Uterus (tissue), 4 donors: ENCODE measurements at places on chromosomes 16 and 17.

GRCh38 chr17:44438636-44439035, 49.2 kb upstream of the ITGA2B start:
- H3K27ac ChIP-seq: no peak overlapping the region
- no peaks in the 10 kb centered on the region for H3K27me3 ChIP-seq
- H3K36me3 ChIP-seq: no peaks in the 10 kb centered on the region
- no peak overlapping the region for H3K4me3 ChIP-seq
- DNase-seq: no peak

- DNase-seq: peak; percentile 96
- H3K4me1 ChIP-seq: peaks cover 5% of the 10 kb centered on the region
- peak within 1 kb of the TSS; percentile 96 for H3K27ac ChIP-seq
- H3K27me3 ChIP-seq: no peaks in the 10 kb centered on the region
Measured at GRCh38 chr16:3234857-3235561, at the start of gene ZNF200. Gene ZNF200, minus strand, starts transcription at chr16:3235158. Its CDS starts 1,403 bp downstream, at chr16:3233755.

DNA sequence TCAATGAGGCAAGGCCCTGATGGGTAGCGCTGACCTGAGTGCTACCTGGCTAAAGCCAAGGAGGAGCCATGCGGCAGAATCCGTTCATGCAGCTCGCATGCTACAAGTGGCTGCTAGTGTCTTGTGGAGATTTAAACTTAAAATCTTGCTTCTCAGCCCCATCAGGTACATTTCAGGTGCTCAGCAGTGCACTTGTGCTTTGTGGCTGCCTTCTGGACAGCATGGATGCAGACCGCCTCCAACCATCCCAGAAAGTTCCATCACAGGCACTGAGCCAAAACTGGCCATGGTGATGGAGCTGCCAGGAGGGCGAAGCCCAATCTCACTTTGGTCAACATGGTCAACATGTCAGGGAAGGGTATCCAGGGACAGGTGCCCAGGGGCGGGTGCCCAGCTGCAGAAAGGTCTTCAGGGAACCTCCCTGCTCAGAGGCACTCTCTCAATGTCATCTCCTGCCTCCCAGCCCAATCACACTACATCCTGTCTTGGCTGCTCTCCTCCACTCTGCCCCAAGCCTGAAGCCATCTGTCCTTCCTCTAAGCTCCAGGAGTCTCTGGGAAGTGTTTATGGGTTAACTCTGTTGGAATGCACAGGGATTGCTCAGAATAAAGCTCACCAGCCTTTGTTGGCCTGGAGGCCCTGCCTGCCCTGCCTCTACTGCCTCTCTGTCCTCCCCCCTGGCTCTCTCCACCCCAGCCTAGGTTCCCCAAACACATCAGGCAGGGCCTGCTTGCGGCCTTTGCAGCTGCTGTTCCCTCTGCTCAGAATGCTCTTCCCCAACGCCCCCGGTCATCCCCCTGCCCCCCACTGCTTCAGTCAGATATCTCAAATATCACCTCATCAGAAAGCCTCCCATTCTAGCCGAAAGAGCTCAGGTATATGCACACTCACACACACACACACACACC, 18.3 kb upstream of the TNFRSF13B start:
- H3K4me3 ChIP-seq: no peak overlapping the region
- H3K4me1 ChIP-seq: no peaks in the 10 kb centered on the region
- no peaks in the 10 kb centered on the region for H3K36me3 ChIP-seq
- no peak for DNase-seq

GRCh38 chr17:55308613-55309391, 44.0 kb downstream of the HLF start:
- no peaks in the 10 kb centered on the region for H3K27me3 ChIP-seq
- H3K4me3 ChIP-seq: no peak overlapping the region
- H3K36me3 ChIP-seq: no peaks in the 10 kb centered on the region
- H3K27ac ChIP-seq: no peak overlapping the region
- H3K4me1 ChIP-seq: no peaks in the 10 kb centered on the region
- no peak for DNase-seq

DNA sequence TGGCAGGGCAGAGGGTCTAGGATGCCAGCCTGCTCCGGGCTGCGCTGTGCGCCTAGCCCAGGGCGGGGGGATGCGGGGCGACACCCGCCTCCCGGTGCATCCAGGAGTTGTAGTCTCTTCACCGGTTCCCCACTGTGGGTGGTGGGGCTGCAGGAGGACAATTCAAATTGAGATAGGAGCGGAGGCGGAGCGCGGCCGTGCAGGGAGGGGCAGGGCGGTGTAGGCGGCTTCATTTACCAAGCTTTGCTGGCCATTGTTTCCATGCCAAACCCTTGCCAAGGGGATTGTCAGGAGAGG, 2047.4 kb downstream of the TP53TG3F start:
- H3K4me3 ChIP-seq: no peak overlapping the region
- DNase-seq: no peak
- H3K4me1 ChIP-seq: no peaks in the 10 kb centered on the region
- H3K36me3 ChIP-seq: no peaks in the 10 kb centered on the region
- no peak overlapping the region for H3K27ac ChIP-seq
- no peaks in the 10 kb centered on the region for H3K27me3 ChIP-seq

- H3K27me3 ChIP-seq: no peaks in the 10 kb centered on the region
- DNase-seq: peak; percentile 19
Measured at GRCh38 chr17:76791053-76791980, 53.4 kb downstream of the MFSD11 start.
